Stimulated activated CD8-positive, alpha-beta memory T cell treated with anti-CD3 and anti-CD28 coated beads, Interleukin-4, amount 100 ng/mL, for 48 hours (primary cell): ENCODE measurements at places on chromosomes 2 and 18.

GRCh38 chr2:226777611-226778010 is 22.0 kb downstream of the IRS1 start:
- no peak for DNase-seq

- DNase-seq = no peak
Measured at GRCh38 chr2:70596739-70597138, 43.1 kb upstream of the TGFA start.

DNA sequence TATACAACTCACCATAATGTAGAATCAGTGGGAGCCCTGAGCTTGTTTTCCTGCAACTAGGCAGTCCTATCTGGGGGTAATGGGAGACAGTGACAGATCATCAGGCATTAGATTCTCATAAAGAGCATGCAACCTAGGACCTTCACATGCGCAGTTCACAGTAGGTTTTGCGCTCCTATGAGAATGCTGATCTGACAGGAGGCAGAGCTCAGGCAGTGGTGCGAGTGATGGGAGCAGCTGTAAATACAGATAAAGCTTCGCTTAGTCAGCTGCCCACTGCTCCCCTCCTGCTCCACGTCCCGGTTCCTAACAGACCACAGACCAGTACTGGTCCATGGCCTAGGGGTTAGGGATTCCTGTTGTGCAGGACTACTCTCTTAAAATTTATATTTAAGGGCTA is 255.3 kb upstream of the POU3F3 start:
- no peak for DNase-seq

DNA sequence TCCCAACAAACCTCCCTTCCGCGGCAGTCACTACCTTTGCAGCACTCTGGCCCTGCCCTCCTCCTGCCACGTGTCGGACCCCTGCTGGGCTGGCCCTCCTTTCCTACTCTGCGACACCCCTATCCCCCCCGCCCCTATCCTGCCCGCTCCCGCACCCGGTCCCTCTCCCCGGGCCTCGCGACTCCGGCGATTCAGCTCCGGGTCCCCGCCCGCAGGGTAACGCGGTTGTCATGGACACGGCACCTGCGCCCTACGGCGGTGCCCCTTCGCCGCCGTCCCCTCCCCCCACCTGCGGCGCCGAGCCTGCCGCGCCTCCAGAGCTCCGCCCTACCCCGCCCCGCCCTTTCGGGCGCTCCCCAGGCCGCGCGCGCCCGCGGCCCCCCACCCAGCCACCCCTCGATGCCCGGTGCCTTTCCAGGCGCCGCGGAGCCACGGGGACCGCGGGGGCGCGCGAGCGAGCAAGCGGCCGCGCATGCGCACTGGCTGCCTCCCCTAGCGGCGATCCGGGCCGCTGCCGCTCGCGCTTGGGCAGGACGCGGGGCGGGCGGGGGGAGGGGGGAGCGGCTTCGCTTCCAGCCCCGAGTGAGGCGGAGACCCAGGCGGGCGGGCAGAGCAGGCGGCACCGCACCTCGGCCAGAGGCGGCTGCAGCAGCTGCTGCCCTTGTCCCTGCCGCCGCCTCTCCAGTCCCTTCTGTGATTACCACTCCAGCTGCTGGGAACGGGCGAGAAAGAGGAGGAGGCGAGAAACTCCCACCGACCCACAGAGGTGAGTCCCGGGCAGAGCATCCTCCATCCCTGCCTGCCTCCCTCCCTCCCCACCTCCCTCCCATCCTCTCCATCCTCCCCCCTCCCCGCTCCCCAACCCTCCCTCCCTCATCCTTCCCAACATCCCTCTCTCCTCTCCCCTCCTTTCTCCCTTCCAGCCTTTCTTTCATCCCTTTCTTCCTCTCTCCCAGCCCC is at the start of gene CTNNA2:
Gene CTNNA2 (plus strand): TSS at position 610 of the 960 bp plus-strand sequence.
- peak; percentile 37 for DNase-seq

- DNase-seq = no peak
Measured at GRCh38 chr18:54957296-54957832, 1.9 kb downstream of the CCDC68 start.

DNA sequence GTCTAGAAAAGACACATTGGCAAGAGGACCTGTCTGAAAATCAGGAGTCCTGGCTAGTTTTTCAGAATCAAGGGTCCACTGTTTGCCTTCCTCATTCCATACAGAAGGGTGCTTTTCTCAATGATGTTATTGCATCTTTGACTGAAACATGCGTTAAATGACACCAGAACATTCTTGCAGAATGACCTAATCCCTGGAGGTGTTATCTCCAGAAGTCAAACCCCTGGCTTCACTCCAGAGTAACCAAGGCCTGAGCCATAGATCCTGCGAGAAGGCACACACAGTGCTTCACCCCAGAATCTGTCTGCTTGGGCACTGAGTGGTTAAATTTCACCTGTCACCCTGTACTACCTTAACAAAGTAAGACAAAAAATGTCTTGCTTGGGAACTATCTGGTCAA is 1055.2 kb upstream of the FANCL start:
- no peak for DNase-seq

GRCh38 chr2:18304849-18305248 is 255.6 kb downstream of the RDH14 start:
- DNase-seq = no peak

GRCh38 chr2:127110985-127111384 is 4.0 kb upstream of the BIN1 start:
- no peak for DNase-seq

GRCh38 chr2:147425437-147426029 is 419.3 kb upstream of the ACVR2A start:
- DNase-seq = no peak

GRCh38 chr2:131034122-131035051 is 58.9 kb downstream of the FAM168B start:
- DNase-seq = peak; percentile 55

GRCh38 chr2:101675512-101675911 is 22.0 kb upstream of the MAP4K4 start:
- no peak for DNase-seq

DNA sequence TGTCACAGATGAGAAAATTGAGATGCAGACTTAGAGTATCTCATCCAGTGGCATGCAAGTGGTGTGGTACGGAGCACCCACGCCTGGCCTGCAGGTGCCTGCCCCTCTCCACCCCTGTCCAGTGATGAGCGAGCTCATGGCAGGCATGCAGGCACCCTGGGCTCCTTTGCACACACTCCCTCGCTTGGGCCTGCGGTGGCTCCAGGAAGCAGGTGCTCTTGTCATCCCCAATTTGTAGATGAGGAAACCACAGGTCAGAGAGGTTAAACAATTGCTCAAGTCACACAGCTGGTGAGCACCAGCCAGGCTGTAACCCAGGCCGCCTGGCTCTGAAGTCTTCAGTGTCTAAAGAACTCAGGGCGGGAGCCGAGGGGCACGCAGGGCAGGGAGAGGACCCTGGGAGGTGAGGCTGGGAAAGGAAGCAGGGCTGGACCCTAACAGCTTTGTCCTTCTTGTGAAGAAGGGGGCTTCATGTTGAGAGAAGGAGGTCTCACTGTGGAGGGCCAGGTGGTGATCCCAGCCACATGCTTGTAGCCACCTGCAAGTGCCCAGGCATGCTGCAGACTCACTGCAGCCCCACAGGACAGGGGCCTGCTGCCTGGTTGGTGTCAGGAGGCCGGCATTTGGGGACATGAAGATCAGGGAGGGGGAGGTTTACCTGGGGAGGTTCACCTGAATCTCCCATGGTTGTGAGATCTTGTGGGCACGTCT is 166.2 kb downstream of the SH3RF3 start:
- DNase-seq = no peak
